T1000 (cell line): ENCODE measurements at places on chromosomes 5 and 9.

- DNase-seq = no peak
Observed at GRCh38 chr5:72687288-72687687, 129.2 kb upstream of the TNPO1 start.

- no peak for DNase-seq
Observed at GRCh38 chr9:69389437-69389995, 64.5 kb downstream of the ENTREP1 start.

- peak; percentile 37 for DNase-seq
Observed at GRCh38 chr5:177317959-177318377, 6.3 kb upstream of the MXD3 start.

GRCh38 chr5:176888865-176889165 is 10.3 kb downstream of the HK3 start:
- no peak for DNase-seq

DNA sequence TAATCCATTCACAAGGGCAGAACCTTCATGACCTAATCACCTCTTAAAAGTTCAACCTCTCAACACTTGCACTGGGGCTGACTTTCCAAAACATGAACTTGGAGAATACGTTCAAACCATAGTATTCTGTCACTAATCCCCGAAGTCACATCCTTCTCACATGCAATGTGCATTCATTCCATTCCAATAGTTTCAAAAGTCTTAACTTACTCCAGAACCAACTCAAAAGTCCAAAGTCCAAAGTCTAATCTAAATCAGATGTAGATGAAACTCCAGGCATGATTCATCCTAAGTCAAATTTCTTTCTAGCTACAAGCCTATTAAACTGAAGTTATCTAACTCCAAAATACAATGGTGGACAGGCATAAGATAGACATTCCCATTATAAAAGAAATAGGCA is 21.7 kb upstream of the ADAMTSL1 start:
- DNase-seq = no peak

- DNase-seq = no peak
Observed at GRCh38 chr5:144369006-144369405, 198.3 kb downstream of the KCTD16 start.

DNA sequence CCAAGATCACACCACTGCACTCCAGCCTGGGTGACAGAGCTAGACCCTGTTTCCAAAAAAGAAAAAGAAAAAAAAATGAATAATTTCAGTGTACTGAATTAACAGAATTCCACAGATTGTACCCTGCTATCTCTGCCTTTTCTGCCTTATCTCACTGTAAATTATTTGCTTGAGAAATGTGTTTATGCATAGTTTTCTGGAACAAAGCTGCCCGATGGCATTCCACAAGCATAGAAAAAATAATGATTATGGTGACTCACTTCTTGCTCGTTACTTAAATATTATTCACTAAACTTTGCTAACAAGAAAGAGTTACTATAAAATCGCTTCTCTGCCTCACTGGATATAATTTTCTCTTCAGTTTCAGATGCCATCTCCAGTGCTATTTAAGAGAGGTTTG is 88.7 kb upstream of the FAM169A start:
- no peak for DNase-seq

- DNase-seq = no peak
Observed at GRCh38 chr5:135913713-135914626, 18.3 kb upstream of the IL9 start.

DNA sequence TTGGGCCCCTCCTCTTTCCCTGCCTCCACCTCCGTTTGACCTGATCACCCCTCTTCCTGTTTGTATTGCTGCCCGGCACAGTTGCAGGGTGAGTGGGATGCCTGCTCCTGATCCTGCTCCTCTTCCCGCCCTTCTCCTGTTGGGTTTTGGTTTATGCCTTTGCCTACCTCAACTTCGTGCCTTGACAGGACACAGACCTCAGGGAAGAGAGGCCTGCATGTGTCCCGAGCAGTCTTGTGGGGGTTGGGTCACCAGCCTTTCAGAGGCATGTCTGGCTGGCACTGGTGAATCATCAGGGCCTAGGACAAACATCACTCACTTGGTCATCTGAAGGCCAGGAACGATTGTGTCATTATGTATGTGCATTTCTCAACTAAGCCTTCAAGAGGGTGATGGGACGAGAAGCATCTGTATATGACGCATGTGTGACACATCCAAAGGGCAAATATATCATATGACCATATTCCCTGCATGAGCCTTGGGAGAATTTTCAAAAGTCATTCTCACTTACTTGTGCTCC is 56.9 kb downstream of the NPR3 start:
- peak; percentile 82 for DNase-seq

- no peak for DNase-seq
Observed at GRCh38 chr5:37657046-37657445, 182.8 kb downstream of the GDNF start.

DNA sequence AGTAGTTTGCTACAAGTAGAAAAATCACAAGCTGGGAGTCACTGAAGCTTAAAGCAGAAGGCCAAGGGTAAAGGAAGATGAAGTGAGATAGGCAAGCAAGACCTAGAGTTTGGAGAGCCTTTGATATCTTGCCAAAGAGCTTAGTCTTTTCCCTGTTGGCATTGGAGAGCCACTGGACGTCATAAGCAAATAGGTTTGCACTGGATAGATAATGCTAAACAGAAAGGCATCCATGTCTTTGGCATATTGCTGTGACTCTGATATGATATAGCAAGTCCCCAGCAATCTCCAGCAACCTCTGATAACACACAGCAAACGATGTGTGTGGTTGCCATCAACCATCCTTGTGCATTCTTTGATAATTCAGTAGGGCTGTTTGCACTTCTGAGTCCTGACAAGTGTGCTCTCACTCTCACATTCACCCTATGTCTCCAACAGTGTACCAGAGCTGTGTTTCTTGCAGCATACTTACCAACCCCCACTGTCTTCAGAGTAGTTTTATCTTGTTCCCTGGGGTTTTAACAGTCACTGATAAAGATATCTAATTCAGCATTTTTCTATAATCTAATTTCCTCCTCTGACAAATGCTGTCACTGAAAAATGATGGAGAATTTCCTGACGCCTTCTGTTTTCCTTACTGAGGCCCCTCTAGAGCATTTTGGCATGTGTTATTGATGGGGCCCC is 16.9 kb upstream of the FREM1 start:
- DNase-seq = no peak

DNA sequence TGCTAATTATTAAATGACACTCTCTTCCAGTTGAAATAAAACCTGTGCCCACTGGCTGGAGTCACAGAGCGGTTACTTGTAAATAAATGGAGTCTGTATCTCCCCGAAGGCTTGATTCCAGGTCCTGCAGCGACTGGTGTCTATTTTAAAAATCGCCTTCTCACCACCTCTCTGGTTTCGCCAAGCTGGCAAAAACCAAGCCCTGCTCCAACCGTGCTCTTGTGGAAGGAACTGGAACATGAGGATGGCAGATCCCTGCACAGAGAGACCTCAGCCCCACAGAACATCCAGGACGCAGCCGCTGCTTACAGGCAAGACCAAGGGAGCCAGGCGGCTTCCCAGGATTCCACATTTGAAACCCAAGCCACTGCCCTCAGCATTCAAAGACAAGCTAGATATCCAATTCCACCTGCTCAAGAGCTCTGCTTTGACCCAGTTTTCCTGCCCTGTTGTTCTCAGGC is 15.0 kb downstream of the SEMA4D start:
- DNase-seq = no peak

DNA sequence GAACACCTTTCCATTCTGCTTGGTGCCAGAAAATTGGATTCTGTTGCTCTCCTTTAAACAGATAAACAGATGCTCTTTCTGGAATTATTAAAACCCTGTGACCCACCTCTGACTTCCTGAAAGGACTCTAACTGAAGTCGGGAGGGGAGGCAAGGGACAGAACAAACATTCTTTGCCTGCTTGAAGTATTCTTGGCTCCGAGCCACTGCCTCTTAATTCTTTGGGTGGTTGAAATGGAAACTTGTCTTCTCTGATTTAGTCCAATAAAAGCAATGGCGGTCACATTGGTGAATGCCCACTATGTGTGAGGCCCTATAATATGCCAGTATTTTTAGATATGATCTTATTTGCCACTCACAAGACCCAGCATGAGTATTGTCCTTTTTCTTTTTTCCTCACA is 236.8 kb downstream of the SLIT3 start:
- no peak for DNase-seq

GRCh38 chr5:93654676-93655075 is 71.7 kb downstream of the NR2F1 start:
- no peak for DNase-seq

DNA sequence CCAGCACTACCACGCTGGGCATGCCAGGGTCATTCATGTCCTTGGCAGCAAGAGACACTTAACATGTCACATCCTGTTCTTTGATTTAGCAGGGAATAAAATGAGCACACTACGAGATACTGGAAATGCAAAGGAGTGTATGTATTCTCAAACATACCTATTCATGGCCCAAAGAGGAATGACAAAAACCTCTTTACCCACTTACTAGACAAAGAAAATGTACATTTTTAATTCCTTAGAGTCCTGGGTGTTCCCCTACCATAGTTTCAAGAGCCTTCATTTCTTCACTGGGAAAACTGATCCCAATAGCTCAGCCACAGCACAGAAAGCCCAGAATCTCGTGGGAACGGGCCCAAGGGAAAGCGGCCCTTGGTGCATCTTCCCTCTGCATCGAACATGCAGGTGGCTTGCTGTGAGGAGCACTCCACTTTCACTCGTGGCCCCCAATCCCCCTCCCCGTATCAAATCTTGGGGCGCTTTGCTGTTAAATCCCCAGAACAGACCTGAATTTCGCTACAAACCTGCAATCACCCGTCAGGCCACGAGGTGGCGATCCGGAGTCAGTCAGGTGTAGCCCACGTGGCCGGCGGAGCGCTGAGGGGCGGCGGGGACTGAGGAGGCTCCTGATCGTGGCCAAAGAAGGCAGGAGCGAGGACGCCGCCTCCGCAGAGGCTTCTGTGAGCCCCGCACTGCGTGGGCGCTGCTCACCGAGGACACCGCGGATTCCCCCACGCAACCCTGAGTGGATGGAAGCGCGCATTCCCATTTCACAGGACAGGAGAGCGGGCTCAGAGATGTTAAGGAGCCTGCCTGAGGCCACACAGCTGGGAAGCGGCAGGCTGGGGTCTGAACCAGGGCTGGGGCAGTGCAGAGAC is 91.4 kb downstream of the LMX1B start:
- DNase-seq = peak; percentile 26

GRCh38 chr9:131714161-131714646 is 25.7 kb downstream of the RAPGEF1 start:
- DNase-seq = no peak

- DNase-seq = no peak
Observed at GRCh38 chr9:37425298-37425752, 2.8 kb downstream of the GRHPR start.

GRCh38 chr5:179759581-179760551 is 27.2 kb downstream of the MAML1 start:
- DNase-seq = no peak

DNA sequence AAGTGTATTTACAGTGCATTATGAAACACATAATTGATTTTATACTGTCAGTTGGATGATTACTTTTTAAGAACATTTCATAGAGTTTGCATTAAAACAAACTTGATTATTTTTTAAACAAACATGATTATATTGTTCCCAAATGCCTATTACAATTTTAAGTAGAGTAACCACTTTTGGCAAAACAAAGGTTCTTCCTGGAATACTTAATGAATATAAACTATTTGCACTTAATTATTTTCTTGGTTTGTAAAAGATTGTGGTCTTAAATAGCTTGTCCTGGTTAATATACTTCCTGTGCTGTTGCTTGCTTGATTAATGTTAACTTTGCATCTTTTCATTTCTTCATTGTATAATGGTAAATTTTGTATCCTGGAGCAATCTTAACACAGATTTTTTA is 180.0 kb downstream of the CDH12 start:
- DNase-seq = no peak

GRCh38 chr9:79616013-79616412 is 44.2 kb downstream of the TLE4 start:
- no peak for DNase-seq

- peak; percentile 84 for DNase-seq
Observed at GRCh38 chr9:134502809-134503211, 138.8 kb upstream of the COL5A1 start.

DNA sequence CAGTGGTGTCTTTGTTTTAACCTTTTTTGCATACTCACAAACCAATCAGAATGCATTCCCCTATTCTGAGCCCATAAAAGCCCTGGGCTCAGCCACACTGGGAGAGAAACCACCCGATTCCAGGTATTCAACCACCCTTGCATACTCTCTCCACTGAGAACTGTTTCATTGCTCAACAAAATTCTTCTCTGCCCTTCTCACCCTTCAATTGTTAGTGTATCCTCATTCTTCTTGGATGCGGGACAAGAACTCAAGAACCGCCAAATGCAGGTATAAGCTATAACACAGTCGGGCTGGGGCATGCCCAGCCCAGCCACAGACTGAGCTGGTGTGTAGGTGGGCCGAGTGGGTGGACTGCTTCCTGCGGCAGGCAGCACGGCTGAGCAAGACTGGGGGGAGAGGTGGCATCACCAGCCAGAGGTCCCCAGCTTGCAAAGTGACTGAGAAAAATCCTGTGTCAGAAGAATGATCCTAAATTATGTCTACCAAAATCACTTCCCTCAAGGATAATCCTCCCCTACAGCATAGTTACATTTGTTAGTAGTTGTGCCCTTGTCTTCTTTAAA is 141.0 kb downstream of the SSBP2 start:
- no peak for DNase-seq

DNA sequence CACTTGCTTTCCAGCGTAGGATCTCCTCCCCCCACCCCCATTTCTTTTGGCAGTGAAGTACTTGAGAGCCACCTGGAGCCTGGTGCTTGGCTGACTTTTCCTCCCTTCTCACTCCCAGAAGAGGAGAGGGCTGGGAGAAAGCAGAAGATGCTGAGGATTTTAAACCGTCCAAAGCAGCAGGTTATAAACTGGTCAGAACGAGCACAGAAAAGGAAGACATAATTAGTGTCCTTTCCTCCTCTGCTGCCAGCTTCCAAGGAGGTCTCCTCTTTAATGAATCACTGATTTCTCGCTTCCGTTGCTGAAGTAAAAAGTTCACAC is 563 bp upstream of the FGF10 start:
- no peak for DNase-seq

GRCh38 chr5:171149772-171150171 is 159.3 kb upstream of the TLX3 start:
- no peak for DNase-seq
